ENCODE measurements at places on chromosomes 1 and 21.

DNA sequence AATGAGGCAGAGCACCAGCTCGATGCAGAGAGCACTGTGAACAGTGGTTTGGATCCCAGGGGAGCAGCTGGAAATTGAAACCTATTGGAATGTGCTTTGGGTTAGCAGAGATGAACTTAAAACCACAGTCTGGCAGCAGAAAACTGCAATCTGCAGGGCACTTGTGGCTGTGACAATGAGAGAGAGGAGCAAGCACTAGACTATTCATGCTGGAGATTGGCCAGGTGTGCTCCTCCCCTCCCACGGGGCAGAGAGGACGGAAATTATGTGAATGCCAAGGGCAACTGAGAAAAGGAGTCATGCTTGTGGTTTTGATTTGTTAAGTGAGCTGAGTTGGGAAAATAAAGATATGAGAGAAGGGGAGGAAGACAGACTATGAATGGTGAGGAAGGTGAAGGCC is 38.1 kb downstream of the HSD3B2 start:
- peak; percentile 6 for DNase-seq

GRCh38 chr1:32413507-32414185 is 19.4 kb upstream of the BSDC1 start:
- DNase-seq, result peak; percentile 59

DNA sequence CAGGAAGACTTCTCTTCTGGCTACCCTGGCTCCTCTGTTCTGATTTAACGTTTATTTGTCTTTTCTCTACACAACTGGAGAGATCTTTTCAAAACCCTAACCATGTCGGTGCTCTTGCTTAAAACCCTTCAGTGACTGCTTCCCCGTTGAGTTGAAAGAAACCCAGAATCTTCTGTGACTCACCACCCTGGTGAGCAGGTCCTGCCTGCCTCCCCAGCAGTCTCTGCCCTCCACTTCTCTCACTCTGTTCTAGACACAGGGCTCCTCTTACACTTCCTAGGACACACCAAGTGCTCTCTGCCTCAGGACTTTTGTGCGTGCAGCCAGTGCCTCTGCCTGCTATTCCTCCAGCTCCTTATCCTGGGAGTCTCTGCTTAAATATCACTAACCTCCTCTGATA is 131.4 kb downstream of the IER5 start:
- DNase-seq, result no peak

DNA sequence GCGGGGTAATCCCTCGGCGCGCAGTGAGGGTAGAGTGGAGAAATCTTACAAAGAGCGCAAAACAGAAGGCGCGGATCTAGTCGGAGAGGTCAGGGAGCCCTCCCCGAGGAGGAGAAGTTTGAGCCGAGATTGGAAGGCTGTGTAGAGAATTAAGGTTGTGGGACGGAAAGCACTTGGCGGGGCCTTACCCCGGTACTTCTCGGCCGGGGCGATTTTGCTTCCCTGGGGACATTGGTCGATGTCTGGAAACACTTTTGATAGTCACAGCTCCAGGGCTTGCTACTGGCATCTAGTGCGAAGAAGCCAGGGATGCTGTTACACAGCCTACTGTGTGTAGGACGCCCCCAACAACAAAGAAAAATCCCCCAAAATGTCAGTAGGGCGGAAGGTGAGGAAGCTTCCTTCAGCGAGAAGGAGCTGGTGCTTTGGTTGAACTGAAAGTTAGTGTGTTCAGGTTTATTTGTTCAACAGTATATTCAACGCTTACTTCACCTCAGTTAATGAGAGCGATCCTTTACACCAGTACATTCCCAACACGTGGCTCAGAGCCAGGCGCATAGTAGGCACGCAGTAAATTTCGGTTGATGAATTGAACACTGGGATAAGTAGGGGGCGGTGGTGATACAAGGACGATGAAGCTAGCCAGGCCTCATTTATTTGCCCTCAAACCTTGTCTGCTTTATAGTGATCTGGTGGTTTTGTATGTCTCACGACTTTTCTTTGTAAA is 807 bp downstream of the CEP85 start:
- DNase-seq, result peak; percentile 7

- no peak for DNase-seq
Observed at GRCh38 chr1:210696709-210697108, 368.0 kb downstream of the HHAT start.

DNA sequence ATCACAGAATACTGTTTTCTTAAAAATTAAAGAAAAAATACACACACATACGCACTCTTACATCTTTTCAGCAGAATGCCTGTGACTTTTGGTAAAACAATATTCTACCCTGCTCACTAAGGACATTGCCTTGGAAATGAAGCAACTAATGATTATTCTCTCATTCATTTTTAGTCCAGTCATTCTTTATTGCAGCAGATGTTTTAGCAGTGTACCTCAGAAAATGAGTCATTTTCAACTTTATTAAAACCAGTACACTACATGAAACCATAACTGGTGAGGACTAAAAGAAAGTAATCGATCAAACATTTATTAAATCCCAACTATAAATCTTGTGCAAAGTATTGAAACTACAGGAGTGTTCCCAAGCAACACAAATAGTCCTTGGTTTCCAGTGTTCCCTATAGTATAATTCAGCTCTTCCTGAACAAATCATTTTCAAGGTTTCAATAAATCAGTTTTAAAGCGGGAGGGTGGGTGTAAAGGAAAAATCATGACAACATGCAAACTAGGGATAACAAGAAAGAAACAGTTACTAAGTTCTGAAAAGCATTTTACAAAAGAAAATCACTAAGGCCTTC is 114.2 kb downstream of the ADGRL4 start:
- no peak for DNase-seq

DNA sequence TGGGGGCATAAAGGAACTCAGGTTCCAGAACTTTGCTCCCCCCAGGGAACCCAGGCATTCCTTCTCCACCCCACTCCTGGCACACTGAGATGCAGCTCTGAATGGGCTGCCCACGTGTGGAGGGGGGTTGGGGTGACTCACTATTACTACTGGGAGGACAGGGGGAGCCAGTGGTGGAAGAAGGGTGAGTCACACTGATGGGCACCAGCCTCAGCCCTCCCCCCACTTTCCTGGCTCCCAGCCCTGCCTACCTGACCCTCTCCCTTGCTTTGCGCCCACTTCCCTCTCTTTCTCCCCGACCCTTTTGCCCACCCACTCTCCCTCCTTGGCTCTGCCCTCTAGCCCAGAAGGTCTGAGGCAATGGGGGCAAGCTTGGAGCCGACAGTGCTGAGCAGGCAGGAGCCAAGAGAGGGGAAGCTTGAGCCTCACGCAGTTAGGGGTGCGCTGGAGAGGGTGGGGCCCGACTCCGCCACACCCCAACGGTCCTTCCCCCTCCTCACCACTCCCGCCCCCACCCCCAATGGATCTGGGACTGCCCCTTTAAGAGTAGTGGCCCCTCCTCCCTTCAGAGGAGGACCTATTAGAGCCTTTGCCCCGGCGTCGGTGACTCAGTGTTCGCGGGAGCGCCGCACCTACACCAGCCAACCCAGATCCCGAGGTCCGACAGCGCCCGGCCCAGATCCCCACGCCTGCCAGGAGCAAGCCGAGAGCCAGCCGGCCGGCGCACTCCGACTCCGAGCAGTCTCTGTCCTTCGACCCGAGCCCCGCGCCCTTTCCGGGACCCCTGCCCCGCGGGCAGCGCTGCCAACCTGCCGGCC is at the start of gene LMNA:
Gene LMNA (plus strand): TSS at position 611 of the 818 bp plus-strand sequence. CDS start 208 bp downstream, outside the sequence.
- DNase-seq, result peak; percentile 92

DNA sequence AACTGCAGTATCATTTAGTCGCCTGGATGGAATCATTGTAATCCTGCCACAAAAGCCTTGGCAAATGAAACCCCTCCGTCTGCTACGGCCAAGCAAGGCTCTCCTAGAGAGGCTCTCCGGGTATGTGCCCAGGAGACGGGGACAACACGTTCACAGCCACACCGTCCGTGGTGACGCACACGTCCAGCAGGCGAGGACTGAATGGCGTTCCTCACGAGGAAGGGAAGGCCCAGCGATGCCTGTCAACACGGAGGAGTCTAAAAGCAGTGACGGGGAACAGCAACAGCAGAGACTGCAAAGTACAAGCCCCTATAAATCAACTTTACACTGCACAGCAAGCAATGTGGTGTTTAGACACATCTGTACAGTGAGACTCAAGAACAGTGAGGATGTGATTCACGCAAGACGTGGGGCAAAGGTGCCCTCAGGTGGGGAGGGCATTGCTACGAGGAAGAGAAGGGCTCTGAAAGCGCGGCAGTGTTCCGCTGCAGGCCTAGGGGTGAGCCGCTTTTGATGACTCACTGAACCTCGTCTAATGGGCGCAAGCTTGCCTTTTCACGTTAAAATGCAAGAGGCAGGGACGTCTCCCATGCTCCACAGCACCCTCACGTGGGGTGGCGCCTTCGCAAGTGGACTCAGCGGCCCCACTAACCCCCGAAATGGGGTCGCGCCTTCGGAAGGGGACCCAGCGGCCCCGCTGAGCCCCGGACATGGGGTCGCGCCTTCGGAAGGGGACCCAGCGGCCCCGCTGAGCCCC is 6.8 kb downstream of the WRAP73 start:
- no peak for DNase-seq

DNA sequence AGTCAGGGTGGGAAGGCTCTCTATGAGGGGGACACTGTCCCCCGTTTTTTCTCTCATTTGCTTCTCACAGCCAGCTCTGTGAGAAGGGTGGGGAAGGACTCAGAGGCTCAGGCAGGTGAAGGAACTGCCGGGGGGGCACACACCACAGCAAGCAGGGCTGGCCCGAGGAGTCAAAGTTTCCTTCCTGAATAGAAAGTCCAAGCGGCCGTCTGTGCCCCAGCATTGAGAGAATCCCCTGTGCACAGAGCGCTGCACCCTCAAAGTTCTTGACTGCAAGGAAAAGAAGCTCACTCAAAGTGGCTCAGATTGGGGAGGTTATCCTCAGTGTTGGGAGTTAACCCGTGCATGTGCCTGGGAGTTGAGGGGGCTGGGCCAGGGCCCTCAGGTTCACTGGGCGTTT is 145.2 kb upstream of the AJAP1 start:
- no peak for DNase-seq

Measured in COLO829 (cell line).